ENCODE measurements at places on chromosomes 2 and 18. TPM values are rescaled to one million over a fixed set of nuclear protein-coding genes. Genes with fewer than 3 reads are reported as not detected.

PLEK gene
- 3.7 TPM for total RNA-seq

MPHOSPH10 gene
- 54.0 TPM for total RNA-seq

SH3RF3 gene
- total RNA-seq = 8.0 TPM

ACYP2 gene
- 22.9 TPM for total RNA-seq

DNAH7 gene
- total RNA-seq = 5.5 TPM

DLX2 gene
- total RNA-seq = not detected

RTTN gene
- total RNA-seq = 15.7 TPM

TUBA3E gene
- total RNA-seq = not detected

IGFBP2 gene
- total RNA-seq = 210 TPM

GLB1L gene
- total RNA-seq = 9.9 TPM

HOXD3 gene
- total RNA-seq = 28.2 TPM

TTN gene
- 3.9 TPM for total RNA-seq

DSG4 gene
- not detected for total RNA-seq

SMPD4 gene
- 39.6 TPM for total RNA-seq

MEP1B gene
- total RNA-seq = not detected

FOXD4L1 gene
- 0.39 TPM for total RNA-seq

ASTL gene
- not detected for total RNA-seq

DCDC2C gene
- not detected for total RNA-seq

GALNT5 gene
- total RNA-seq = 0.29 TPM

REG1B gene
- not detected for total RNA-seq

PXDN gene
- 20.2 TPM for total RNA-seq

FAHD2A gene
- total RNA-seq = 25.7 TPM

NOSTRIN gene
- 31.4 TPM for total RNA-seq

ADAM23 gene
- total RNA-seq = 0.78 TPM

PTGR3 gene
- 31.5 TPM for total RNA-seq

TRABD2A gene
- total RNA-seq = 4.1 TPM

MAL gene
- total RNA-seq = 19.2 TPM

SERPINB11 gene
- total RNA-seq = not detected

TTR gene
- total RNA-seq = 0.55 TPM

SERPINB3 gene
- not detected for total RNA-seq

EMILIN1 gene
- 65.8 TPM for total RNA-seq

MRPS5 gene
- total RNA-seq = 52.1 TPM

BMP10 gene
- total RNA-seq = not detected

GPR39 gene
- total RNA-seq = 13.2 TPM

PUM2 gene
- 123 TPM for total RNA-seq

CCDC74A gene
- 2.0 TPM for total RNA-seq

EFR3B gene
- total RNA-seq = 1.0 TPM

ZBTB7C gene
- total RNA-seq = 72.1 TPM

CHPF gene
- total RNA-seq = 49.6 TPM
